ENCODE measurements at places on chromosomes 1 and 21.

GRCh38 chr1:211330282-211330936, 3.8 kb downstream of the TRAF5 start:
- DNase-seq, result no peak

DNA sequence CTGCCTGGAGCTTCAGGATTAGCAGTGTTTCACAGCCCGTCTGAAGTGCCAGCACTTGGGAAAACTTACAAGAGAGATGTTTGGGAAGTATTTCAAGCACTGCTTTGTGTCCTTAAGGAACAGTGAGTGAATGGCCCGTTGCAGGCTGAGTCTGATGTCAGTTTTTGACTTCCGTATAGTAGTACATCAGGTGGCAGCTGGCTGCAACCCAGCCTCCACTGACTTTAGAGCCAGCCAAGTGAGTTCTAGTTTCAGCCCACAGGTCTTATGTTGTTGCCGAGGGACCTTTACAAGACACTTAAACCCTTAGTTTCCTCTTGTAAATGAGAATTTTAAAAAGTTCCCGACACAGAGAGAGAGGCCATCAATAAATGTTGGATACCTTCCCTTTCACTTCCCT, 35.0 kb downstream of the UCK2 start:
- no peak for DNase-seq

DNA sequence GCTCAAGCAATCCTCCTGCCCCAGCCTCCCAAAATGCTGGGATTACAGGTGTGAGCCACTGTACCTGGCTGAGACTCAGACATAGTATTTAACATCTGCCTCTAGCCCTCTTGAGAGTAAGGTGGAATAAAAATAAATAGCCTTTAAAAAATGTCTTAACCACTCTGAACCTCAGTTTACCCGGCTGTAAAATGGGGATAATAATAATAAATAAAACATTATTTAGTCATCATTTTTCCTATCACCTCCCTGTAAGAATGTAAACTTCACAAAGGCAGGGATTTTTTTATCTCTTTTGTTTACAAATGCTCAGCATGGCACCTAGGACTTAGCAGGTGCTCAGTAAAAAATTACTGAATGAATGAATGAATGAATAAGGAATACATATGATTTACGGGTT, 17.2 kb downstream of the EPHB2 start:
- no peak for DNase-seq

- DNase-seq, result no peak
Observed at GRCh38 chr1:53620061-53620855, 118.7 kb downstream of the GLIS1 start.

- no peak for DNase-seq
Observed at GRCh38 chr1:56459260-56459659, 120.1 kb downstream of the PLPP3 start.

GRCh38 chr21:42496839-42497202, 797 bp upstream of the RSPH1 start:
- DNase-seq, result no peak

- no peak for DNase-seq
Observed at GRCh38 chr1:231121533-231121932, 40.3 kb upstream of the TRIM67 start.
